ENCODE measurements at places on chromosomes 4 and X. TPM values are rescaled to one million over a fixed set of nuclear protein-coding genes. Genes with fewer than 3 reads are reported as not detected.

The DOK7 gene
- not detected for total RNA-seq

The ACOT9 gene
- 96.3 TPM for total RNA-seq

The NSD2 gene
- 65.7 TPM for total RNA-seq

The TACR3 gene
- total RNA-seq = not detected

The TBCK gene
- 12.9 TPM for total RNA-seq

The APLN gene
- total RNA-seq = 583 TPM

The SH3TC1 gene
- total RNA-seq = 83.9 TPM

The GUCY1A1 gene
- 0.67 TPM for total RNA-seq
